ENCODE measurements at places on chromosomes 7 and 10.

GRCh38 chr7:73715648-73716317, 3.7 kb downstream of the STX1A start:
- peak; percentile 63 for DNase-seq
- peaks cover 17% of the 10 kb centered on the region for H3K27me3 ChIP-seq
- H3K4me1 ChIP-seq, result peaks cover 40% of the 10 kb centered on the region
- no peaks in the 10 kb centered on the region for H3K36me3 ChIP-seq
- peak overlapping the region; percentile 63 for H3K4me3 ChIP-seq

DNA sequence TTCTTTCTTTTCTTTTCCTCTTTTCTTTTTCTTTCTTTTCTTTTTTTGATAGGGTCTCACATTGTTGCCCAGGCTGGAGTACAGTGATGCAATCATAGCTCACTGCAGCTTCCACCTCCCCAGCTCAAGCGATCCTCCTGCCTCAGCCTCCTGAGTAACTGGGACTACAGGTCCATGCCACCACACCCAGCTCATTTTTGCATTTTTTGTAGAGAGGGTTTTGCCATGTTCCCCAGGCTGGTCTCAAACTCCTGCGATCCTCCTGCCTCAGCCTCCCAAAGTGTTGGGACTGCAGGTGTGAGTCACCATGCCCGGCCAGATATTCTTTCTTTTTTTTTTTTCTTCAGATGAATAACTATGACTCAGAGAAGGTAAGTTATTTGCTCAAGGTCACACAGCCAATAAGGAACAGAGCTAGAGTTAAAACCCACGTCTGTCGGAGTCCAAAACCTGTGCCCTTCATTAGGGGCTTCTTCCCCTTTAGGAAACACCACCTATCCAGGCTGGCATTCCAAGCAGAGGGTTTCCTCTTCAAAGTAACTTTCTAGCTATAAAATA, 28.1 kb upstream of the DNMBP start:
- H3K27ac ChIP-seq, result no peak overlapping the region
- H3K4me3 ChIP-seq, result no peak overlapping the region
- H3K36me3 ChIP-seq, result no peaks in the 10 kb centered on the region
- peaks cover 9% of the 10 kb centered on the region for H3K27me3 ChIP-seq
- H3K4me1 ChIP-seq, result peaks cover 10% of the 10 kb centered on the region

- DNase-seq, result no peak
- H3K4me3 ChIP-seq, result no peak overlapping the region
- peaks cover 72% of the 10 kb centered on the region for H3K4me1 ChIP-seq
- H3K27me3 ChIP-seq, result peaks cover 6% of the 10 kb centered on the region
Measured at GRCh38 chr7:36905841-36906240, 181.5 kb upstream of the AOAH start.

GRCh38 chr10:62657244-62657835, 147.2 kb upstream of the ADO start:
- H3K4me3 ChIP-seq, result no peak overlapping the region
- no peaks in the 10 kb centered on the region for H3K36me3 ChIP-seq
- no peaks in the 10 kb centered on the region for H3K27me3 ChIP-seq
- no peak for DNase-seq

DNA sequence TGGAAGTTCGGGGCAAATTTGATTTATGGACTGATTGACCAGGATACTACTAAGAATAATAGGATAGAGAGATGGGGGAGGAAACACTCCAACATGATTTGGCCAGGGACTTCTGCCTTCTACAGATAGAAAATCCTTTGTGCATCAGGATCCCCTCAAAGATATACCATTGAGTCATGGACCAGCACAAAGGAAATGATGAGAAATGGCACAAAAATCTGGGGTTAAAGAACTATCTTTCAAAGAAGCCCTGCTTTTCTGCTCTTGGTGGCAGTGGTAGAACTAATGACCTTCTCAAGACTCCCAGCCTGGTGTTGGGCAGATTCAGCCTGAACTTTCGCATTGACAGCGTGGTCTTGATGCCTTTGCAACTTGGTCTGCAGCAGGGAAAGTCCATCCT, 27.6 kb upstream of the LAMB1 start:
- H3K4me3 ChIP-seq, result no peak overlapping the region
- peaks cover 25% of the 10 kb centered on the region for H3K4me1 ChIP-seq
- DNase-seq, result no peak

- no peak overlapping the region for H3K27ac ChIP-seq
- peaks cover 15% of the 10 kb centered on the region for H3K36me3 ChIP-seq
Measured at GRCh38 chr7:94906065-94906851, 1.1 kb upstream of the PPP1R9A start.

- no peak overlapping the region for H3K27ac ChIP-seq
- peaks cover 27% of the 10 kb centered on the region for H3K4me1 ChIP-seq
- DNase-seq, result no peak
- no peak overlapping the region for H3K4me3 ChIP-seq
- H3K36me3 ChIP-seq, result peaks cover 29% of the 10 kb centered on the region
- no peaks in the 10 kb centered on the region for H3K27me3 ChIP-seq
Measured at GRCh38 chr7:134660961-134661376, 14.3 kb downstream of the BPGM start.

DNA sequence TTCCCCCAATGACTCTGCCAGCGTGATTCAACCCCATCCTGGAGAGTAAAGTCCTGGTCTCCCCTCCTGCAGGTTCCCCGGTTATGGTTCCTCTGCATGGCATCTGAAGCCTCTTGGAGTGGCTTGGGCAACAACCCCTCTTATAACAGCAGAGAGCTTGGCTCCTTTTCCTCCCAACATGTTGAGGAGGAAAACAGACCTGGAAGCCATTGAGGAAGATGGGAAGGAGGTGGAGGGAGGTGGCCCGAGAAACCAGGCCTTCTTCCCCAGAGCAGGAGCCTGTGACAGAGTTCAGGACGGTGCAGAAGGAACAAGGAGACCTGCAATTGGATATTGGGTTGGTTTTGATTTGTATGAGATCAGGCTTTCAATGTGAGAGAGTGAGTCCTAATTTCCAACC, 184.0 kb upstream of the ADCY1 start:
- H3K4me1 ChIP-seq, result no peaks in the 10 kb centered on the region
- no peak overlapping the region for H3K27ac ChIP-seq

DNA sequence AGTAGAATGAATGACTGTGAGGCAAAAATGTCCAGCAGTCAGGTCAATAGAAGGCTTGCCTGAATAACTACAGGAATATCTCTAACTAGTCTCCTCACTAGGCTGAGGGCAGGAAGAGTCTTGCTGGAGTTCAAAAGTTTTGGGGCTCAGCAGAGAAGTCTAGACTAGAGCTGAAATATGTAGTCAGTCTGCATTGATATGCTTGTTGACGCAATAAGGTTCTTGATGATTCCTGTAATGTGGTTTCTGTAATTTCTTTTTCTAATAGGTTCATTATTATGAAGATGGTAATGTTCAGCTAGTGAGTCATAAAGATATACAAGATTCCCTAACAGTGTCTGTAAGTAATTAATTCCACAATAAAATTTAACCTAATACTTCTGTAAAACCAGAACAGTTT, 41.5 kb upstream of the ST7 start:
- peaks cover 84% of the 10 kb centered on the region for H3K36me3 ChIP-seq
- no peaks in the 10 kb centered on the region for H3K4me1 ChIP-seq
- H3K27ac ChIP-seq, result no peak overlapping the region
- no peaks in the 10 kb centered on the region for H3K27me3 ChIP-seq
- no peak overlapping the region for H3K4me3 ChIP-seq
- DNase-seq, result no peak

DNA sequence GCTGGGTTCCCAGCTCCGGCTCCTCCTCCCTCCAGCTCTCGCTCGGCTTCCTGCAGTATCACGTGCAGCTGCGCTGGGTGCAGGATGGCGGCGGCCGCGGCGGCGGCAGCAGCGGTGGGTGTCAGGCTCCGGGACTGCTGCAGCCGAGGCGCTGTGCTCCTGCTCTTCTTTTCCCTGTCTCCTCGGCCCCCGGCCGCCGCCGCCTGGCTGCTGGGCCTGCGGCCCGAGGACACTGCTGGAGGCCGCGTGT, at the start of gene CNNM1:
CNNM1 (plus strand) TSS at position 53 of the 250 bp plus-strand sequence; CDS start at position 85, 32 bp downstream.
- H3K4me1 ChIP-seq, result peaks cover 7% of the 10 kb centered on the region

- DNase-seq, result no peak
- H3K27ac ChIP-seq, result no peak overlapping the region
- no peak overlapping the region for H3K4me3 ChIP-seq
- H3K36me3 ChIP-seq, result peaks cover 4% of the 10 kb centered on the region
Measured at GRCh38 chr7:26167303-26167934, 15.4 kb downstream of the NFE2L3 start.

DNA sequence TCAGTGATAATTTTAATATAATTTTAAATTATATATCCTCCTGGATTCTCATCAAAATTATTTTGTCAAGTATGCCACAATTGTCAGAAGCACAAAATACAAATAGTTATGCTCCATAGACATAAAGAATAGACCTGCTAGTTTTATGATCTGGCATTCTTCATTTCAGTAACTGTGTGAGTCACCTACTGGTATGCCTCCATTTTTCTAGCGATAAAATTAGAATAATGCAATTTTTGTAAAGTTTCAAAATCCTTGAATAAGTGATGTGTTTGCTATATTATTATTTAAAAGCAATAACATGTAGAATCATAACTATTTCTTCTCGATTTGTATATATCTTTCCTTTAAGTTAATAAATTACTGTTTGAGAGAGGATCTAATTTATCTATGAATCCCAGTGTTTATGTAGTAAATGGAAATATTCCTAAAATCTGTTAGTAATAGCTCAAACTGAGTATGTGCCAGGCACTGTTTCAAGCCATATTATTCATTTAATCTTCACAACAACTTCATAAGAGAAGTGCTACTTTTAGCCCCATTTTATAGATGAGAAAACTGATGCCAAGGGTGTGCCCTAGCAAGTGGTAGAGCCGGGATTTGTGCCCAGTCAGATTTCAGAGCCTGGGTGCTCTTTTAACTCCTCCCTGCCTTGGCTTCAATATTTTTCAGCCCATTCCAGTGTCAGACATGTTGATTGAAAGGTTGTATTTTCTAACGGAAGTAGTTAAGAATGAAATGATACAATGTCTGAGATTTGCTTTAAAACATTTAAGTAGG, 38.4 kb downstream of the NET1 start:
- no peaks in the 10 kb centered on the region for H3K27me3 ChIP-seq
- peaks cover 74% of the 10 kb centered on the region for H3K4me1 ChIP-seq
- no peak overlapping the region for H3K4me3 ChIP-seq
- no peak overlapping the region for H3K27ac ChIP-seq
- no peak for DNase-seq

- H3K4me3 ChIP-seq, result no peak overlapping the region
- H3K4me1 ChIP-seq, result peaks cover 97% of the 10 kb centered on the region
- DNase-seq, result no peak
- peaks cover 12% of the 10 kb centered on the region for H3K27me3 ChIP-seq
- H3K36me3 ChIP-seq, result peaks cover 71% of the 10 kb centered on the region
Measured at GRCh38 chr10:100811752-100812750, 66.7 kb downstream of the PAX2 start.

DNA sequence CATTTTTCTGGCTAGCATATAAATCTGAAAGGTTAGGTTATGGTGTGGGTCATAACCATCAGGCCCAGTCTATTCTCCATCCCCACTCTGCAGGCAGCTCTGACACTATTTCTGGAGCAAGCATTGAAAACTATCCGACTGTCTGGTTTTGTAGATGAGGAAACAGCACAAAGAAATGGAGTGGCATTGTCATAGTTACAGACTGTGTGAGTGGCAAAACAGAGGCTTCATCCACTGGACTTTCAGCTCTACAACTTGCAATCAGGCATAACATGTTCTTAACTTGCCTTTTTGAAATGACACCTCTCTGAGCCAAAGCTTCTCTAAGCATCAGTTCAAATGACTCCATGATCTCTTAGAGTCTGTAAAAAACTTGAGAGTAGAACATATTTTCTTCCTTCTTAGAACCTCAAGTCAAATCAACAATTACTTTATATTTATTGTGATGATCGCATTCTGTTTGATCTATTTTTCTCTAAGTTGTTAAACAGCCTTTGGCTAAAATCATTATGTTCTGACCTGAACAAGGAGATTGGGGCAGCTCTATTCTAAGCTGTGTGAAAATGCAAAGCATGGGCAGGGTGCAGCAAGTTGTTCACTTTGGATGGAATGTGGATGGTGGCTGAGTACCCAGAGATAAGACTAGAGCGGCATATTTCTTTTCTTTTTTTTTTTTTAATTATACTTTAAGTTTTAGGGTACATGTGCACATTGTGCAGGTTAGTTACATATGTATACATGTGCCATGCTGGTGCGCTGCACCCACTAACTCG, 68.5 kb downstream of the LRRC4 start:
- peaks cover 34% of the 10 kb centered on the region for H3K36me3 ChIP-seq
- DNase-seq, result no peak
- H3K27ac ChIP-seq, result no peak overlapping the region

DNA sequence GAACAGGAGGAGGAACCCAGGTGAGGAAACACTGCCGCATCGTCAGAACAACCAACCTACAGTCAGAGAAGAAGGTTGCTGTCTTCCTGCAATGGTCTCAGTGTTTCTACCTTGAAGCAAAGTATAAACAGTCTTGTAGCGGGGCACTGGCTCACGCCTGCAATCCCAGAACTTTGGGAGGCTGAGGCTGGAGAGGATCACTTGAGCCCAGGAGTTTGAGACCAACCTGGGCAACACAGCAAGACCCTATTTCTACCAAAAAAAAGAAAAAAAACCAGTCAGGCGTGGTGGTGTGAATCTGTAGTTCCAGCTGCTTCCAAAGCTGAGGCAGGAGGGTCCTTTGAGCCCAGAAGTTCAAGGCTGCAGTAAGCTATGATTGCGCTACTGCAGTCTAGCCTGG, 23.4 kb downstream of the SNX8 start:
- DNase-seq, result no peak
- H3K27ac ChIP-seq, result no peak overlapping the region
- no peaks in the 10 kb centered on the region for H3K36me3 ChIP-seq

GRCh38 chr7:134419085-134419484, 39.8 kb downstream of the AKR1B1 start:
- H3K4me1 ChIP-seq, result peaks cover 8% of the 10 kb centered on the region
- no peak overlapping the region for H3K27ac ChIP-seq
- no peak for DNase-seq
- peaks cover 15% of the 10 kb centered on the region for H3K27me3 ChIP-seq
- H3K4me3 ChIP-seq, result no peak overlapping the region
- no peaks in the 10 kb centered on the region for H3K36me3 ChIP-seq

GRCh38 chr10:55220975-55221374, 419.9 kb upstream of the PCDH15 start:
- H3K4me3 ChIP-seq, result no peak overlapping the region
- H3K36me3 ChIP-seq, result no peaks in the 10 kb centered on the region
- DNase-seq, result no peak
- no peaks in the 10 kb centered on the region for H3K4me1 ChIP-seq

GRCh38 chr10:63375859-63376258, 89.9 kb downstream of the JMJD1C start:
- H3K4me1 ChIP-seq, result no peaks in the 10 kb centered on the region
- DNase-seq, result no peak
- H3K27me3 ChIP-seq, result no peaks in the 10 kb centered on the region
- H3K4me3 ChIP-seq, result no peak overlapping the region

- no peak overlapping the region for H3K4me3 ChIP-seq
- no peaks in the 10 kb centered on the region for H3K27me3 ChIP-seq
- H3K4me1 ChIP-seq, result peaks cover 8% of the 10 kb centered on the region
- DNase-seq, result no peak
- no peak overlapping the region for H3K27ac ChIP-seq
Measured at GRCh38 chr10:93488956-93489528, 6.9 kb upstream of the MYOF start.
